ENCODE measurements at places on chromosomes 5 and 9.

- DNase-seq = no peak
Observed at GRCh38 chr9:35656831-35657545, 831 bp downstream of the RMRP start.

- DNase-seq = no peak
Observed at GRCh38 chr5:53017383-53017782, 28.2 kb downstream of the ITGA2 start.

- DNase-seq = no peak
Observed at GRCh38 chr5:79745255-79745654, 55.6 kb downstream of the CMYA5 start.

- DNase-seq = peak; percentile 65
Observed at GRCh38 chr5:132813599-132814502, 749 bp downstream of the SOWAHA start.

Measured in CD4-positive, alpha-beta T cell (primary cell).